ENCODE measurements at places on chromosomes 1 and 21.

- no peaks in the 10 kb centered on the region for H3K4me1 ChIP-seq
- no peaks in the 10 kb centered on the region for H3K27me3 ChIP-seq
- no peak overlapping the region for H3K4me3 ChIP-seq
- H3K27ac ChIP-seq: no peak overlapping the region
- DNase-seq: peak; percentile 76
These were observed 22.8 kb upstream of the TARS2 start for GRCh38 chr1:150464422-150464826.

DNA sequence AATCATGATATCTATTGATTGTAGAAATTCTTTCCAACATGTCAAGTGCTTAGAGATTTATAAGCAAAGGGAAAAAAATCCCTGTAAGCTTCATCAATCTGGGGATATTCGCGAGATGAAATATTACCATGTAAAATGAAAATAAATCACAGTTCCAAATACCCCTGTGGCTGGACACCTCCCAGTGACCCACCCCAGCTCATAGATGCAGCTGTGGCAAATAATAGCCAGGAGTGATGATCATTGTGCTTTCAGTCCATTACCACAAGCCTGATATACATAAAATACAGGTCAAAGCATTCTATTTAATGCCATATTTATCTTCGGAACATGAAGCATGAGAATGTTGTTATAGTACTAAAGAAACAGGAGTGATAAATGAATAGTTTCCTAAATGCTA lies 274.9 kb upstream of the LRRC7 start:
- no peak for DNase-seq
- no peaks in the 10 kb centered on the region for H3K36me3 ChIP-seq
- H3K27ac ChIP-seq: no peak overlapping the region
- H3K27me3 ChIP-seq: no peaks in the 10 kb centered on the region
- no peaks in the 10 kb centered on the region for H3K4me1 ChIP-seq

DNA sequence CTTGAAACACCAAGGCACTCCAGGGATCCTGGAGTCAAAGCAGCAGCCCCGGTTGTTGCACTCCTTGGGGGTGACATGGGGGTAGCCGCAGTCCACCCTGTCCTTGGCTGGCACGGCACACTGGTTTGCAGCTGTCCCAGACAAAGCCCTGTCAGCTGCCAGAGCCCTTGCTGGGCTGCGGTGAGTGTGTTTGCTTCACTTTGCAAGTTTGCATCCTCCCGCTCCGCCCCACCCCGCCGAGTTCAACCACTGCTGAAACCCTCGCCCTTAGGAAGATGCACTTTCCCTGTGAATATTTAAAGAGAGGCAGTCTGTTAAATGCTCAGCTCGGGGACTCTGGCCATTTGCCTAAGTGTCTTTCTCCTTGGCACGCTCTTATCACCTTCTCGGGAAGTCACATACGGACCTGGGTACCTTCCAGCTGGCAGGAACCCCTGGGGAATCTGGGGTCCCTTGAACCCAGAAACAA lies 1.7 kb downstream of the TFF3 start:
- peak; percentile 69 for DNase-seq
- peak overlapping the region; percentile 89 for H3K27ac ChIP-seq
- H3K27me3 ChIP-seq: no peaks in the 10 kb centered on the region
- H3K4me1 ChIP-seq: peaks cover 90% of the 10 kb centered on the region
- no peak overlapping the region for H3K4me3 ChIP-seq

DNA sequence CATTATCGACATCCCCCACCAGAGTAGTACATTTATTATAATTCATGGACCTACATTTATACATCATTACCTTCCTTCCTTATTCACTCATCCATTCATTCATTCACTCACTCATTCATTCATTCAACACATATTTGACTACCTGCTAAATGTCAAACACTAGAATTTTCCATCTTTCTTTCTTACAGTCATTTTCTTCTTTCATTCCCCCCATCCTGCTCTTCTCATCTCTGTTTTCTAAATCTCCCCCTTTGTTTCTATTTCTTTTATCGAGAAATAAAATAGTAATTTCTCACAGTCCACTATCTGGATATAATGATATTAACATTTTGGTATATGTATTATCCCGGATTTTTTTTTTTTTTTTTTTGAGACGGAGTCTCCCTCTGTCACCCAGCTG lies 27.8 kb upstream of the FMO3 start:
- H3K27me3 ChIP-seq: no peaks in the 10 kb centered on the region
- H3K4me1 ChIP-seq: no peaks in the 10 kb centered on the region
- no peak overlapping the region for H3K4me3 ChIP-seq
- DNase-seq: no peak
- no peak overlapping the region for H3K27ac ChIP-seq
- H3K36me3 ChIP-seq: no peaks in the 10 kb centered on the region

GRCh38 chr1:78520216-78520615 lies 29.4 kb downstream of the PTGFR start:
- H3K4me3 ChIP-seq: no peak overlapping the region
- no peak overlapping the region for H3K27ac ChIP-seq
- H3K36me3 ChIP-seq: no peaks in the 10 kb centered on the region
- no peaks in the 10 kb centered on the region for H3K27me3 ChIP-seq

DNA sequence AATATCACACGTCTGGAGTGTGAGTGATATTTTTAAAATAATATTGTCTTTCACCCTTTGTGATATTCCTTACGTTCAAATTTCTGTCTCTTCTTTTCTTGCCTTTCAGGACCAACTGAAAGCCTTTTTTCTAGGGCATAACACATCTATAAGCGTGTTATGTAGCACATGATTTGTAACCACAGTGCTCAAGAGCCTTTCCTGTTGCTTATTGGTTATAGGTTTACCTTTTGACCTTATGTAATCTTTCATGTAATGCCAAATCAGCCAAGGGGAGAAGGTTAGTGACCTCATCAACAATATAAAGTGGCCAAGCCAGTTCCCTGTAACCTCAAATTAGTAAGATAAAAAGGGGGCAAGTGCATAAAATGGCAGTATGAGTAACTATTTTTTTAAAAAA lies 480.2 kb downstream of the AMY1C start:
- no peaks in the 10 kb centered on the region for H3K27me3 ChIP-seq
- no peaks in the 10 kb centered on the region for H3K4me1 ChIP-seq
- no peak overlapping the region for H3K27ac ChIP-seq
- H3K4me3 ChIP-seq: no peak overlapping the region

GRCh38 chr1:16615253-16616252 lies 2.2 kb upstream of the NBPF1 start:
- peaks cover 12% of the 10 kb centered on the region for H3K4me1 ChIP-seq
- no peak overlapping the region for H3K27ac ChIP-seq
- DNase-seq: no peak
- no peaks in the 10 kb centered on the region for H3K27me3 ChIP-seq
- H3K36me3 ChIP-seq: peaks cover 20% of the 10 kb centered on the region

- no peak for DNase-seq
- H3K27ac ChIP-seq: no peak overlapping the region
- H3K4me1 ChIP-seq: no peaks in the 10 kb centered on the region
- H3K4me3 ChIP-seq: no peak overlapping the region
- H3K36me3 ChIP-seq: no peaks in the 10 kb centered on the region
- H3K27me3 ChIP-seq: no peaks in the 10 kb centered on the region
These were observed 13.8 kb upstream of the THEM5 start for GRCh38 chr1:151867321-151867720.

GRCh38 chr1:97314685-97315084 lies 593.1 kb downstream of the PTBP2 start:
- no peak overlapping the region for H3K27ac ChIP-seq
- no peak overlapping the region for H3K4me3 ChIP-seq
- H3K4me1 ChIP-seq: no peaks in the 10 kb centered on the region

GRCh38 chr1:68384321-68384813 lies 65.4 kb downstream of the RPE65 start:
- no peaks in the 10 kb centered on the region for H3K27me3 ChIP-seq
- no peak overlapping the region for H3K4me3 ChIP-seq
- H3K36me3 ChIP-seq: no peaks in the 10 kb centered on the region
- H3K4me1 ChIP-seq: peaks cover 7% of the 10 kb centered on the region

DNA sequence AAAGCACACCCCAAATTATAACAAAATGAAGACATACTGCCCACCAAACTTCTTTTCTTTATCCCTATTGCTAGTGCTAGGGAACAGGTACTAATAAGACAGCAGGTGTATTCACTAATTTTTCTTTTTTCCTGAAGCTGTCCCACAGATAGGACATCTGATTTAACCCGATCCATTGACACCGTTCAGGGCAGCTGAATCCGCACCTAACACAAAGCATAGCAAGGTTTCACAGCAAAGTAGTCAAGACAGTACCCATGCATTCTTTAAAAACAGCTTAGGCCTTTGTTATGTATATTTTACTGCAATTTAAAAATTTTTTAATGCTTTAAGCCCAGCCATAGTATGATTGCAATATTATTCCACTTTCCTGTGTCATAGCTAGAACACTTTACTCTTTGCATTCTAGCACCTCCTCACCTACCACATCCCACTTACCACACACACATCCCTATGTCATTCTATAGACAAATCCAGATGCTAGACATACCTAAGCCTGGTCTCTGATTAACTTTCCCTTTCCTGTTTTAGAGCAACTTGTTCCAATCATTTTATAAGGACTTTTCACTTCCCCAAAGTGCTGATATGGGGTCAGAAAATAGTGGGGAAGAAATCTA lies 40.4 kb downstream of the GATAD2B start:
- H3K27me3 ChIP-seq: no peaks in the 10 kb centered on the region
- peak overlapping the region; percentile 72 for H3K27ac ChIP-seq
- DNase-seq: peak; percentile 20

- H3K4me1 ChIP-seq: no peaks in the 10 kb centered on the region
- peak; percentile 12 for DNase-seq
- no peak overlapping the region for H3K27ac ChIP-seq
- H3K36me3 ChIP-seq: no peaks in the 10 kb centered on the region
- no peaks in the 10 kb centered on the region for H3K27me3 ChIP-seq
- H3K4me3 ChIP-seq: no peak overlapping the region
These were observed 315.9 kb upstream of the GREM2 start for GRCh38 chr1:240927821-240928220.

- no peak overlapping the region for H3K27ac ChIP-seq
- no peaks in the 10 kb centered on the region for H3K4me1 ChIP-seq
- no peak for DNase-seq
- H3K4me3 ChIP-seq: no peak overlapping the region
- H3K36me3 ChIP-seq: no peaks in the 10 kb centered on the region
These were observed 127.0 kb downstream of the USP25 start for GRCh38 chr21:15856813-15857212.

GRCh38 chr1:164764333-164764732 lies 205.3 kb downstream of the PBX1 start:
- no peak for DNase-seq
- no peaks in the 10 kb centered on the region for H3K27me3 ChIP-seq
- H3K4me1 ChIP-seq: peaks cover 19% of the 10 kb centered on the region
- no peak overlapping the region for H3K4me3 ChIP-seq

GRCh38 chr1:161039154-161039545 lies 386 bp upstream of the TSTD1 start:
- DNase-seq: no peak
- H3K27ac ChIP-seq: peak overlapping the region; percentile 92
- peaks cover 2% of the 10 kb centered on the region for H3K4me1 ChIP-seq
- H3K4me3 ChIP-seq: no peak overlapping the region
- no peaks in the 10 kb centered on the region for H3K27me3 ChIP-seq

GRCh38 chr1:73953186-73953585 lies 244.8 kb downstream of the LRRIQ3 start:
- H3K36me3 ChIP-seq: no peaks in the 10 kb centered on the region
- no peak overlapping the region for H3K4me3 ChIP-seq
- no peak for DNase-seq
- no peaks in the 10 kb centered on the region for H3K4me1 ChIP-seq
- no peak overlapping the region for H3K27ac ChIP-seq
- H3K27me3 ChIP-seq: no peaks in the 10 kb centered on the region

- no peak overlapping the region for H3K27ac ChIP-seq
- no peaks in the 10 kb centered on the region for H3K4me1 ChIP-seq
- no peak overlapping the region for H3K4me3 ChIP-seq
- no peaks in the 10 kb centered on the region for H3K36me3 ChIP-seq
- H3K27me3 ChIP-seq: no peaks in the 10 kb centered on the region
These were observed 27.8 kb downstream of the DMAP1 start for GRCh38 chr1:44240802-44241671.

DNA sequence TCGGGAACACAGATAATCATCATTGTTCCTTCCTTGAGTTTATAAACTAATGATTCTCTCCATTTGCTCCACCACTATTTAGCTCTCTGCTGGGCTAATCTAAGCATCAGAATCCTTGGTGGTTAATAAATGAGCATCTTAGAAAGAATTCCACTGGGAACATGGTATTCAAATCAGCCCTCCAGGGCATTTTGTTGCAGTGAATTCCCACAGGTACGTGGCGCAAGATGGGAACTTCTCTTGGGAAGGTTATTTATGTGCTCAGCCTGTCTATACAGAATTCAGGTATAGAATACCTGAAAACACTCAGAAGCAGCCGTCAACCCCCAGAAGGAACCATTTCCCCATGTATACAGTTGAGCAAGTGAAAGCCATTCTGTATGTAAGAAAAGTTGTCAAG lies 131.5 kb downstream of the NTNG1 start:
- H3K36me3 ChIP-seq: no peaks in the 10 kb centered on the region
- H3K27me3 ChIP-seq: no peaks in the 10 kb centered on the region
- no peaks in the 10 kb centered on the region for H3K4me1 ChIP-seq
- DNase-seq: no peak
- H3K27ac ChIP-seq: no peak overlapping the region

- no peaks in the 10 kb centered on the region for H3K4me1 ChIP-seq
- no peaks in the 10 kb centered on the region for H3K36me3 ChIP-seq
- no peak overlapping the region for H3K4me3 ChIP-seq
- H3K27ac ChIP-seq: no peak overlapping the region
- peak; percentile 36 for DNase-seq
These were observed 14.8 kb upstream of the TMEM240 start for GRCh38 chr1:1554926-1555915.

DNA sequence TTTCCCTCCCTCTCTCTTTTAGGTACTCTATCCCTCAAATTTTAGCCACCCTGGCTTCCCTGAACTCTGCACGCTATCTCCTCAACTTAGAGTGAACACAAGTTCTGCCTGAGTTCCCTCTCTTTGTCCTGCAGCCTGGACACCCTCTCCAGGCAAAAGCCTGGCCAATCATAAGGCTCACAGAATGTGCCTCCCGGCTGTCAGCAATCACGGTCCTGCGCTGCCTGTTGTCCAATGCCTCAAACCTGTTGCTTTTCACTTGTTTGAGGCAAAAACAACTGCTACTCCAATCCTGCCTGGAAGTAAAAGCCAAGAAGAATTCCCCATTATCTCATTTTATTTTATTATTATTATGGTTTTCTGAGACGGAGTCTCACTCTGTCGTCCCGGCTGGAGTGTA lies 66.1 kb downstream of the LGR6 start:
- H3K4me3 ChIP-seq: no peak overlapping the region
- H3K36me3 ChIP-seq: no peaks in the 10 kb centered on the region
- no peak overlapping the region for H3K27ac ChIP-seq

Measured in small intestine (tissue), 16 donors.